Adipocyte (in vitro differentiated cells): ENCODE measurements at places on chromosomes 12 and 14.

DNA sequence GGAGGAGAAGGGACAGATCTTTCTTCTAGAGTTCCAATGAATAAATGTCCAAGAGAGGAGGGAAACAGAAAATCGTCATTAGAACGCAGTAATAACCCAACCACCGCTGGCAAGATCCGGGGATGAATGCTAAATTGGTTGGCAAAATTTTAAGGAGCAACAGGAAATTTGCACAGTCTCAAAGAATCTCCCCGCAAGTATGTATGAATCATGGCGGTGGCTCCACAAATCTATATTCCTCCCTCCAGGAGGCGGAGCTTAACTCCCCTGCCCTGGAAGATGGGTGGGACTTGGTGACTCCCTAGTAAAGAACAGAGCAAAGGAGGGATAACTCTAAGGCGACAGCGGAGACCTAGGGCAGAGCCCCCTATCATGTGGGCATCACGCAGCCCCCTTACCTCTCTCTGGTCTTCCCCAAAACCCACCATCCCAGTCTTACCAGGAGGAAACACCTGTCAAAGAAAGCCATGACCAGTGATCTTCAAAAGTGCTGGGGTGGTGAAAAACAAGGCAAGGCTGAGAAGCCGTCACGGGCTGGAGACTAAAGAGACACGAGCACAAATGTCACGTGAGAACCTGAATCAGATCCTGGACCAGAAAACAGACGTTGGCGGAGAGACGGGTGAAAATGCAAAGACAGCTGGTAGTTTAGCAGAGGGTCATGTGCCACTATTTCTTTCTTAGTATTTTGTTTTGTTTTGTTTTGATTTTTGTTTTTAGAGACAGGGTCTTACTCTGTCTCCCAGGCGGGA is 125.8 kb downstream of the NCOR2 start:
- peak; percentile 91 for DNase-seq

GRCh38 chr12:58513301-58513834 is 406.9 kb downstream of the LRIG3 start:
- no peak for DNase-seq

- peak; percentile 91 for DNase-seq
These were observed 231.6 kb downstream of the CACNA1C start for GRCh38 chr12:2284321-2284813.

GRCh38 chr12:131202592-131203378 is 249.1 kb downstream of the ADGRD1 start:
- no peak for DNase-seq

- peak; percentile 57 for DNase-seq
These were observed 328.2 kb downstream of the ZFP36L1 start for GRCh38 chr14:68464711-68465110.

- no peak for DNase-seq
These were observed 183.5 kb downstream of the TTC8 start for GRCh38 chr14:89007906-89008305.

DNA sequence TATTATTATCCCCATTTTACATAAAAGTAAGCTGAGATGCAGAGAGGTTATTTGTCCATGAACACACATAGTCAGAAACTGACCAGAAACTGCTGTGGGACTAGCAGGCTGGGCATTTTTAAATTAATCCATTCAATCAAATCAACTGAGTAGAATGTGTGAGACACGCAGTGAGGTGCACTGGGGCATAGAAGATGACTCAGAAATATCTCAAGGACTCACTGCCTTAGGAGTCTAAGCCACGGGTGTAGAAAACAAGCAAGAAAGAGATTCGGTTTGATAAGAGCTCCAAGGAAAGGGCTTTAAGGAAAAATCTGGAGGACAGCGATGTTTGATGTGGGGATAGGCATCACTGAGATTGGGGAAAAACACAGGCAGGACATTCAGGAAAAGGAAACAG is 127.8 kb downstream of the ANO2 start:
- no peak for DNase-seq

- no peak for DNase-seq
These were observed 16.8 kb downstream of the RFC5 start for GRCh38 chr12:118033323-118033722.

GRCh38 chr12:28328967-28329366 is 138.7 kb downstream of the CCDC91 start:
- no peak for DNase-seq

DNA sequence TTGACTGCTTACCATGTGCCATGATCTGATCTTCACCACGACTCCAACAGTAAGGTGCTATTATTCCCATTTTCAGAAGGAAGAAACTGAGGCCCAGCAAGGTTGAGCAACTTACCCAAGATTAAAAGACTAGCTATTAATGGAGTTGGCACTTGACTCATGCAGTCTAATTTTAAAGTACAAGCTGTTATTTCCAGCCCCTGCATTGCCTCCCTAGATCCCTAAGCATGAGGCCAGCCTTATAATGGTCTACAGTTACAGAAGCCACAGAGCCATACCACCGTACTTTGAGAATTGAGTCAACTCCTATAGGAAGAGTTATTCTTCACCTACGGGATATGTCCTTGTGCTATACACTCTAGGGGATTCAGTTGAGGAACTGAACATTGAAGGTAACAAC is 66.7 kb upstream of the RBM19 start:
- DNase-seq = no peak

GRCh38 chr14:23345987-23346692 is 6.5 kb downstream of the SLC22A17 start:
- DNase-seq = no peak

GRCh38 chr12:65828711-65829339 is 4.5 kb downstream of the HMGA2 start:
- DNase-seq = peak; percentile 28

- DNase-seq = no peak
These were observed 238.8 kb upstream of the SYT10 start for GRCh38 chr12:33678221-33678964.

GRCh38 chr12:27539191-27539631 is 15.2 kb downstream of the PPFIBP1 start:
- DNase-seq = peak; percentile 61

DNA sequence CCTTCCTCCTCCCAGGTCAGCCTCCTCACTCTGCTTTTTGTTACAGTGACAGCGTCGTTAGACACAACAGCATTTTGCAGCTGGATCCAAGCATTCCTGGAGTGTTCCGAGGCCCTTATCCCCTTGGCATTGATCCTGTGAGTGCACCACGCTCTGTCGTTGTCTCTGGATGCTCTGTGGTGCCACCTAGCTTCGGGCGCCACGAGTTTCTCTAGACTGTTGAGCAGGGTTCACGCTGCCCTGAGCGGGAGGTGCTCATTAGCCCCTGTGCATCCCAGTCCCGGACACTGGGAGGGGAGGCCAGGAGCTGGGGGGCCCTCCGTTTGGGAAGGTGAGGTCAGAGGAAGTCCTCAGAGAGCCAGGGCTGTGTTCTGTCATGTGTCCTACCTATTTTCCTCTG is 17.3 kb upstream of the DNAH10 start:
- no peak for DNase-seq

DNA sequence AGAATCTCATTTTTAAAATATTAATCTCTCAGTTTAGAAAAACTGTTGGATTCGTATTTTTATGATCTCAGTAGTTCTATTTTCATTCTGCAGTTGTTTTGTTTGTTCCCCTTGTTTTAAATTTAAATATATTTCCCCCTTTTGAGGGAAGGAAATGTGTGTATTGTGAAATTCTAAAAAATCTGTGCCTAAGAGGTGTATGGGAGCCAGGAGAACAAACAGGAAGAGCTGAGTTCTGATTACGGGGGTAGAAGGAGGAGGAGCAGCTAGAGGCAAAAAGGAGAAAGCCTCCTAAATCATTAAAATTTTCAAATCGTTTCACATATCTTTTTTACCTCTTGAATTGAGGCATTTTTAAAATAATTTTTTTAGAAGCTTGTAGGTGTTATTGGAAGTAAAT is 2.3 kb downstream of the RDH12 start:
- DNase-seq = no peak

GRCh38 chr14:54901380-54902142 is 1.1 kb downstream of the GCH1 start:
- no peak for DNase-seq

GRCh38 chr12:25691865-25692114 is 138.7 kb upstream of the LMNTD1 start:
- no peak for DNase-seq

GRCh38 chr14:103735815-103736545 is 20.4 kb downstream of the ZFYVE21 start:
- no peak for DNase-seq

- DNase-seq = peak; percentile 75
These were observed 95.2 kb upstream of the PCED1B start for GRCh38 chr12:46983959-46984841.

DNA sequence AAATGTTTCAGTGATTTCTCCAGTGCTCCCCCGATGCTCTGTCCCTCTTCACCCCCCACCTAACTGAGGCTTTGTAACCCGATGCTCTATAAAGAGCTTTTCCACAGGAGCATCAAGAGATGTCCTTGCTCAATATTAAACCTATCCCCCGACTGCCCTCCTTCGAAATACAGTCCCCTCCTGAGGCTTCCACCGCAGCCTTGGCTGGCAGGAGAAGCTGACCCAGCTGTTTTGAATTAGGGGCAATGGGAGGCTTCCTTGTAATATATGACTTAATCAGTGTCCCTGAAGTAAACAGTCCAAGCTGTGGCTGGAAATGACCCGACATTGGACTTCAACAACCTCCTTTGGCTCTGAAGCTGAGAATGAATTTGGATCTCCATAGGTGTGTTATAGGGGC is 62.4 kb downstream of the TMEM30B start:
- DNase-seq = peak; percentile 88

DNA sequence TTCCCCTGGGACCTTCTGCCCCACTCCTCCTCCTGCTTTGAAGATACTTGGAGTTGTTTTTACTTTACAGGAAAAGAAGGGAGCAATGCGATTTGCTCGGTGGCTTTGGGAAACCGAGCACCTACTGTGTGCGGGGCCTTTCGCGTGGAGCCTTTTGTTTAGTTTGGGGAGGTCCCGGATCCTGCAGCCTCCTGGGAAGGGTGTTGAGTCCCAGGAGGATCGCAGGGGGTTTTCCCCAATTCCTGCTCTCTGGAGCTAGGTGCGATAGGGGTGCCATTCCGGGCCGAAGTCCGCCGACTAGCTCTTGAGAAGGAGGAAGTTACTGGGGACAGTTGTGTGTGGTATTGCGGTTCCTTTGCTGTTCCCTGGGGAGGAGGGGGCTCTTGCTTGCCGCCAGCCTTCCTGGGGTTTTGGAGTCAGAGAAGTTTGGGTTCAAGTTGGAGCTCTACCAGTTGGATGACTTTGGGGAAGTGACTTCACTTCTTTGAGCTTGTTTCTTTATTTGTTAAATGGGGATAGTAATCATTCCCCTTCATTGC is 1.1 kb downstream of the BRI3BP start:
- DNase-seq = no peak

- DNase-seq = no peak
These were observed 23.3 kb downstream of the STXBP6 start for GRCh38 chr14:25026476-25027137.

- no peak for DNase-seq
These were observed 4.6 kb upstream of the POU6F1 start for GRCh38 chr12:51222461-51222860.

GRCh38 chr12:96121271-96121711 is 72.9 kb upstream of the ELK3 start:
- no peak for DNase-seq

GRCh38 chr14:68816183-68816942 is 23.5 kb upstream of the ZFP36L1 start:
- DNase-seq = peak; percentile 96

DNA sequence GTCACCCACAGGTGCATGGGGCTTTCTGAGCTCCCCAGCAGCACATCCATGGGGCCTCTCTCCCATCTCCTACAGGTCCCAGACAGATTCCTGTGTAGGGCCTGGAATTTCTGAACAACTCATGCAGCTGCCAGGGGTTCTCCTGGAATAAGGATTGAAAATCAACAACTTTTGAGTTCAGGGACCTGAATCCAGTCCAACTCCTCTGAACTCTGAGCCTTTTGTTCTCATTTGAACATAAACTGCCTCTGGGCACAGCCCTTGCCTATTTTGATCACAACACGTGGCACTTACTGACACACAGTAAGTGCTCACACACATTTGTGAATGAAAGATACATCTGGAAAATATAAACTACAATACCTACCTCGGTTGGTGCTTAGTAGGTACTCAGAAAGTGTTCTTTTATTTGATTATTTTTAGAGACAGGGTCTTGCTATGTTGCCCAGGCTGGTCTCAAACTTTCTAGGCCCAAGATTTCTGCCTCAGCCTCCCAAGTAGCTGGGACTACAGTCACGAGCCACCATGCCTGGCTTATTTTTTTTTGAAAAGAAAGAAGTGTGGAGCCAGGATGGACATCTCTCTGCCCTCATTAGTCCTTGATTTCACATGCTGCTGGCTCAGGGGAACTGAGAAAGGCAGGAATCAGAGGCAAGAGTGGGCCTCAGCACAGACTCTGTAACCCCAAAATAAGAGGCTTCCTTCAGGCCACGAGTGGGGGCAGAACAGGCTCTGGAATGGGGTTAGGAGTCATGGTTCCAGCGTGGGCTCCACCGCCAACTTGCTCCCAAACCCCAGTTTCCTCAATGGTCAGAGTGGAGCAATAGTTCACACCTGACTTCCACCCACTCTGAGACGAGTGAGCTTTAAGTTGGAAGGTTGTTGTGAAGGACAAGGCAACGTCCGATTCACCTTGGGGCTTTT is 27.0 kb downstream of the SYNE3 start:
- DNase-seq = peak; percentile 75

- DNase-seq = no peak
These were observed 212.3 kb upstream of the OTX2 start for GRCh38 chr14:57022608-57023007.

GRCh38 chr14:59585891-59586554 is 9.4 kb upstream of the CCDC175 start:
- DNase-seq = peak; percentile 75

DNA sequence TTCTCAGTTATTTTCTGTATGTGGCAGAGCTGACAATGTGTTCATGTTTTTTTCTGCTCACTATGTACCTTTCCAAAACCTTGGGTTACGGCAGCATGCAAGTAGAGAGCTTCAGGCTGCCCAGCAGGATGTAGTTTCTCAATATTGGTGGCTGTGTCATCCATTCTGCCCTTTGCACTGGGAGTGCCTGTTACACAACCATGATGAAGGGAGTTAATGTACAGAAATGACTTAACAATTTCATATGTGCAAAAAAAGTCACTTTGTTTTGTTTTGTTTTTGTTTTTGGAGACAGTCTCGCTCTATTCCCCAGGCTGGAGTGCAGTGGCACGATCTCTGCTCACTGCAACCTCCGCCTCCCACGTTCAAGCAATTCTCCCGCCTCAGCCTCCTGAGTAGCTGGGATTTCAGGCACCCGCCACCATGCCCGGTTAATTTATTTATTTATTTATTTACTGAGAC is 6.1 kb upstream of the CNIH1 start:
- peak; percentile 77 for DNase-seq

GRCh38 chr12:6219980-6220379 is 19.8 kb downstream of the CD9 start:
- DNase-seq = no peak

- peak; percentile 54 for DNase-seq
These were observed 31.3 kb downstream of the HECTD4 start for GRCh38 chr12:112350593-112351592.

- DNase-seq = peak; percentile 50
These were observed 118.3 kb downstream of the SLC38A6 start for GRCh38 chr14:61099216-61099835.
